T-helper 17 cell (primary cell): ENCODE measurements at places on chromosomes 12 and 14. TPM values are rescaled to one million over a fixed set of nuclear protein-coding genes. Genes with fewer than 3 reads are reported as not detected.

NGB gene
- total RNA-seq: not detected

NELL2 gene
- 110 TPM for total RNA-seq

GRCh38 chr12:89538897-89539296 lies 13.1 kb upstream of the POC1B start:
- DNase-seq: no peak

GRCh38 chr12:32419520-32419960 lies 20.2 kb downstream of the FGD4 start:
- DNase-seq: no peak

DNA sequence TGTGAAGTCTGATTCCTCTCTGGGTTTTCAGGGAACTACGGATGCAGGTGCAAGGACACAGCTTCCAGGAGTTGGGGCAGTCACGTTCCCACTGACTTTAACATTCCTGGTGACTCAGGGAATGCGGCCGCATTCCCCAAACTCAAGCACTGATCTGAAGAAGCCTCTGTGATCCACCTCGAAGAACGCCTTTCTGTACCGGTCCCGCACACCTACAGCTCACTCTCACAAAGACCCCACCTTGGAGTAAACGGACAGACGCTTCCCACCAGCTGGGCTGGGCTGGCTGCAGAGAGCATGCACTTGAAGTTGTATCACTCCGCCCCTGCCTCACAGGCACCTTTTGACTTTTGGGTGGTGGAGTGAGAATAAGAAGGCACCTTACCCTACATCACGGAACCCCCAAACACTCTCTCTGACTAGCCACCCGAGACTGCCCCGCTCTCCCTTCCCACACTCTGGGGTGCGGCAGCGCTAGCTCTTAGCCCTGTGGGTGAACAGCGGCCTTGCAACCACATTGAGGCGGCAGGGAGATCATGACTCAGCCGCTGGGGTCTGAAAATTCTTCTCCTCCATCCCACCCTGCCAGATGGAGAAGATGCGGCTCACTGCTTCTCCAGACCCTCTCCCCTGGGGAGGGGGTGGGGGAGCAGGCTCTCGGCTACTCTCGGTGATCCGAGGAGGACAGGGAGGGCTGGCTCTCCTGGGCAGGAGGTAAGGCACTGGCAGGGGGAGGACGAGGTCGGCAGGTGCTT lies 23.7 kb upstream of the HDAC7 start:
- DNase-seq: no peak

DNA sequence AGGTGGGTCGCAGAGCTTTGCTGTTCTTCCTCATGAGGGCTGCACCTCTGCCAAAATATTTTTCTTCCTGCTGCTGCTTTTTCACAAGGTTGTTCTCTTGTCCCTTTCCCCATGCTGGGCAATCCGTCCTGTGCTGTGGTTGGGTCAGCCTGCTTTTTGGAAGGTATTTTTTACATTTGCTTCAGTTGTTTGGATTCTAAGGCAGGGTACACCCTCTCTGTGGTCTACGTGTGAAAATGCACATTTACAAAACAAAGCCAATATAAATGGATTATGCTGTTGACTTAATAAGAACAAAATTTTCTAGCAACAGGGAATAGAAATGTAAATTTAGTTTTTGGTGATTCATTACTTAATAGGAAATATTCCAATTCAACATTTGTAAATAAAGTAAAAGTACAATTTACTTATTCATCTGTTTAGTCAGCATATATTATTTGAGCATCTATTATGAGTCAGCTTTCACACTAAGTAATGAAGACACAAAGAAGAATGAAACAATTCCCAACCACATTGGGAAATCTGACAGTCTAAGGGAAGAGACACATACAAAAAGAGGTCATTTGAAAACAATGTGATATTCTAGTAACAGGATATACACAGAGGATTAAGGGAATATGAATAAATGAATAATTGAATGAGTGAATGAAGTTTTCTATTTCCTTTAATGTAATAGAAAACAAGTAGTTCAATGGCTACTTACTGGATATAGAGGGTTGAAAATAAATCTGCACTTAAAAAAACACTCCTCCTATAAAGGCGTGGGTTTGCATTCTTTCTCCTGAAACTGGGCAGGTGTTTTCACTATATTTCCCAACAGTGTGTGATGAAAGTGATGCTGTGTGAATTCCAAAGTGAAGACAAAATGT lies 94.6 kb upstream of the PRICKLE1 start:
- DNase-seq: no peak

DNA sequence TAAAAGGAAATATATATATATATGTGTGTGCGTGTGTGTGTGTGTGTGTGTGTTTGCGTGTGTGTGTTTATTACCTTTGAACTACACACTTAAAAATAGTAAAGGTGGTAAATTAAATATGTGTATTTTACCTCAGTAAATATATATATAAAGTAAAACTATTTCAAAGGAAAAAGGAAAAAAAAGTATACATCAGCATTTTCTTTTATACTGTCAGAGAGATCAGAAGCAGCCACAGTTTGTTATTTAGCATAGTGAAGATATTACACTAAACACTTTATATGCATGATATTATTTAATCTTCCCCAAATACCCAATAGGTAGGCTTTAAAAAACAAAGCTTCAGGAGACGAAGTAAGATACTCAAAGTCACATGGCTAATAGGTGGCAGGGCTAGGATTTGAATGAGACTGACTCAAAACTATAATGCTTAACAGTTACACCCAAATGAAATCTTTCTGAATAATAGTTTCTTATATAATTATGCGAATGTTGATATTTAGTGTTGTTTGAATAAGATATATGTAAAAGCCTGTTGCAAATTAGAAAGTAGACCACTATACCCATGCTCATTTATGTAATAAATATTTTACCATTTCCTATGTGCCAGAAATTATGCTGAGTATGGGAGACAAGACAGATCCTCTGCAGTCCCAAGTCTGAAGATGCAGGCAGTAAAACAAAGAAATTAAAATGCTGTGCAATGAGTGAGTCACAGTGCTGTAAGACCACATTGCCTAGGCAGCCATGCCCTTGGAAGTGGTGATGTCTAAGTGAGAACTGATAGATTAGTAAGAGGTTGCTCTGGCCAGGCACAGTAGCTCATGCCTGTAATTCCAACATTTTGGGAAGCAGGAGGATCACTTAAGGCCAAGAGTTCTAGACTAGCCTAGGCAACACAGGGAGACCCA lies 66.1 kb downstream of the PDZRN4 start:
- DNase-seq: no peak

GRCh38 chr14:61573748-61574513 lies 121.4 kb upstream of the HIF1A start:
- no peak for DNase-seq

DNA sequence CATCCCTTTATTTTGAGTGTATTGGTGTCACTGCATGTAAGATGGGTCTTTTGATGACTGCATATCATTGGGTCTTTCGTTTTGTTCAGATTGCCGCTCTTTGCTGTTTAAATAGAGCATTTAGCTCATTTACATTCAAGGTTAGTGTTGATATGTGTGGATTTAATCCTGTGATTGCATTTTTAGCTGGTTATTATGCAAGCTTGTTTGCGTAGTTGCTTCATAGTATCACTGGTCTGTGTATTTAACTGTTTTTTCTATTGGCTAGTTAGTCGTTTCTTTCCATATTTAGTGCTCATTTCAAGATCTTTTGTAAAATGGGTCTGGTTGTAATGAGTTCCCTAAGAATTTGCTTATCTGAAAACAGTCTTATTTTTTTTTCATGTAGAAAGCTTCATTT lies 1170.6 kb upstream of the SEL1L start:
- no peak for DNase-seq

DNA sequence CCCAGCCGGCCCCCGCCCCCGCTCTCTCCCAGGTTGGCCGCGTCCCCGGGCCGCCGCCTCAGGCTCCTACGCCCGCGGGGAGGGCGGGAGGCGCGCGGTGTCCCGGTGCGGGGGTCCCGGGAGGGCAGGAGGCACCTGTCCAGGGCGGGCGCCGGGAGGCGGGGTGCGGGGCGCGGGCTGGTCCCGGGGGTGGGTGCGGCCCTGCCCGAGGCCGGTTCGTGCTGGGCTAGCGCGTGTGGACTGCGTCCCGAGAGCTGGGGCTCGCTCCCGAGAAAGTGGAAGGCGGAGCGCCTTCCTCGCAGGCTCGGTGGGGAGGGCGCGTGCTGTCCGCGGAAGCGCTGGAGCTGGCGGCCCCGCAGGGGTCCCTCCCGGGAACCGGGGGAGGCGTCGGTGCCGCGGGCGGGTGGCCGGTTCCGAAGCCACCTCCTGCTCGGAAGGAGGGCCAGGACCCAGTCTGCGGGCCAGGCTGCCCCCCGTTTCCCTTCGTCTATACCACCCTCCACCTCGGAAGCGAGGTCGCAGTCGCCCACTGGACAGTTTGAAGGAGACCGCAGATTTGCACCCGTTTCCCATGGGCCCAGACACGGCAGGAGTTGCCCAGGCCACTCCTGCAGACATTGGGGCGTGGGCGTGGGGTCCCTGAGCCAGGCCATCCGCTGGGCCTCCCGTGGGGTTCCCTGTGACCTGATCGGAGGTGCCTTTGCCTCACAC lies 636 bp downstream of the ZFYVE21 start:
- peak; percentile 20 for DNase-seq

DNA sequence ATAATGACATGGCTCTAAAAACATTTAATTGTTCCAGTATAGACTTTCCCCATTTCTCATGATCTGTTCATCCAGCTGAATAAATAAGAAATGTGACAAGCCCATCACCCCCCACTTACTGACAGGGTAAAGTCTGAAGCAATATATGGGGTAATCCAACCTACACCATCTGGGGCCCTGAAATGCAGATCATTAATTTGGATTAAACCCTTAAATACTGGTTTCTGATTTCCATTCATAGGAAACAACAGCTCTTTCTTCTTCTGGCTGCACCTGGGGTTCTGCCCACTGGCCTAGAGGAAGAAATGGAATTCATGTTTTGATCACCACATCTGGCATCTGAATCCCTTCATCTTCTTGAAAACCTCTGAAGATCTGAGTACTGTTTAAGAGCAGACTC lies 39.3 kb upstream of the ACSM4 start:
- DNase-seq: no peak

DNA sequence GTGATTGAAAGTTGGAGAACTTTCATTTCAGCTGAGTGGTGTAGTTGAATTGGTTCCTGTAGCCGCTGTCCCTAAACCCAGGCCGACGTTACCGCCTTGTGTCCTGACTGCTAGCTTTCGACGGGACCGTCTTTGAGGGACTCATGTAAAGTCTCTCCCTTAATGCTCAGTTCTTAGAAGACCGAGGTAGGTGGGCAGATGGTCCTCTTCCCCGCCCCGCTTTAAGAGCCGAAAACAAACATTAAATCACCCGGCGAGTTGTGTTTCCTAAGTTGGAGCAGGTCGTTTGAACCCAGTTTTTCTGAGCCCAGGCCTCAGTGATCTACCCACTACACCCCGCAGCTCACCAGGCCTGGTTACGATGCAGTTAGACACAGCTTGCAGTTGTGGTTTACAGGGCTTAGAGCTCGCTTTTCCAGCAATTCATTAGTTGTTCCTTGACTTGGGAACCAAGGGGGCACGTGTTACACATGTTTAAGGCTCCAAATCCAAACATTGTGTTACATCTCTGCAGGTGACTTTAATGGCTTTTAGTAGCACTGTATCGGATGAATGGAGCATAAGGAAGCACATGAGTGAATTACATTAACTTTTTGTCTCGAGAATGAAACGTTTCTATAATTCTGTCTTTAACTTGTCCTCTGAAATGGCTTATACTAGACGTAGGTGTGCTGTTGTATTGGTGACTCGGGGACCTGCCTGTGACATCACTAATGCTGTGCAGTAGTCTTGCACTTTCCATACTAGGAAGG lies 790 bp downstream of the NEDD1 start:
- peak; percentile 10 for DNase-seq

DNA sequence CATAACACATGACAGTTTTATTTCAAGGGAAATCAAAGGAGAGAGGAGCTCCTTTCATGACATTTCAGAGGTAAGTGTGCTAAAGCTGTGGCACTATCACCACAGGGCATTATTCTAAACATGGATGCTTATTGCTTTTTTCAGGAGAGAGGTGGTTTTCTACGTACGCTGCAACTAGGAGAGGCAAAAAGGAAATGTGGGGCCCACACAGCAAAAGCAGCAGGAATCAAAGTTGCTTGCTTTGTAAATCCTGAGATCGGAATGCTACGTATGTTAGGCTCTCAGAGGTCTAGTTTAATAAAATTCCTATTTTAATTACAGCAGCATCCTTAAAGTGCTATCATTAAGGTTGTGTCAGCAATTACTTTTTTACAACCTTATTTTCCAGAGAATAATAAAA lies 55.0 kb upstream of the GRIP1 start:
- no peak for DNase-seq

GRCh38 chr14:60753264-60754119 lies 18.9 kb downstream of the MNAT1 start:
- peak; percentile 11 for DNase-seq

DNA sequence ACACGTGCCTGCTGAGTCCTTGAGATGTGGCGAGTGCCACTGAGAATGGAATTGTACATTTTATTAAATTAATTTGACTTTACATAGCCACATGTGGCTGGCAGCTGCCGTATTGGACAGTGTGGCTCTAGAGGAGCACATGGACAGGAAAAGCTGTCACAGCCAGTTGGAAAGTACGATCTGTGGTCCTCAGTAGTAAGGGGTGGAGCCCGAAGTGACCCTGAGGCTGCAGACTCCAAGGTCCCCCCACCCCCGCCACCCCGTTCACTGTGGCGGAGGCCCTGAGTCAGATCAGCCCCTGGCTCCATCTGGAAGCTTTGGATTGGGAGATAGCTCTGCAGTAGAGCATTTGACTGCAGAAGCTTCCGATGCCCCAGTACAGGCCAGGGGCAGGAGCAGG lies 25.8 kb upstream of the BEGAIN start:
- no peak for DNase-seq

GRCh38 chr12:52395761-52396434 lies 10.2 kb downstream of the KRT82 start:
- no peak for DNase-seq

DNA sequence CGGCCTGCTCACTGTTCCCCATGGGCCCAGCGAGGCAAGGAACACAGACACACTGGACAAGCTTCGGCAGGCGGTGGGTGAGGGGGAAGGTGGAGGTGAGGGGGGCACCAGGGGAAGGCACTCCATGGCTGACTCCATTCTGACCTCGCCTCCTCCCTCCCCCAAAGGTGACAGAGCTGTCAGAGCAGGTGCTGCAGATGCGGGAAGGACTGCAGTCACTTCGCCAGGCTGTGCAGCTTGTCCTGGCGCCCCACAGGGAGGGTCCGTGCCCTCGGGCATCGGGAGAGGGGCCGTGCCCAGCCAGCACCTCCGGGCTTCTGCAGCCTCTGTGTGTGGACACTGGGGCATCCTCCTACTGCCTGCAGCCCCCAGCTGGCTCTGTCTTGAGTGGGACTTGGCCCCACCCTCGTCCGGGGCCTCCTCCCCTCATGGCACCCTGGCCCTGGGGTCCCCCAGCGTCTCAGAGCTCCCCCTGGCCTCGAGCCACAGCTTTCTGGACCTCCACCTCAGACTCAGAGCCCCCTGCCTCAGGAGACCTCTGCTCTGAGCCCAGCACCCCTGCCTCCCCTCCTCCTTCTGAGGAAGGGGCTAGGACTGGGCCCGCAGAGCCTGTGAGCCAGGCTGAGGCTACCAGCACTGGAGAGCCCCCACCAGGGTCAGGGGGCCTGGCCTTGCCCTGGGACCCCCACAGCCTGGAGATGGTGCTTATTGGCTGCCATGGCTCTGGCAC lies 10.6 kb downstream of the MCRS1 start:
- DNase-seq: no peak

- no peak for DNase-seq
These were observed 116.3 kb upstream of the VASH1 start for GRCh38 chr14:76644855-76645518.
